Pancreas (tissue), 10 donors: ENCODE measurements at places on chromosomes 2 and 18.

DNA sequence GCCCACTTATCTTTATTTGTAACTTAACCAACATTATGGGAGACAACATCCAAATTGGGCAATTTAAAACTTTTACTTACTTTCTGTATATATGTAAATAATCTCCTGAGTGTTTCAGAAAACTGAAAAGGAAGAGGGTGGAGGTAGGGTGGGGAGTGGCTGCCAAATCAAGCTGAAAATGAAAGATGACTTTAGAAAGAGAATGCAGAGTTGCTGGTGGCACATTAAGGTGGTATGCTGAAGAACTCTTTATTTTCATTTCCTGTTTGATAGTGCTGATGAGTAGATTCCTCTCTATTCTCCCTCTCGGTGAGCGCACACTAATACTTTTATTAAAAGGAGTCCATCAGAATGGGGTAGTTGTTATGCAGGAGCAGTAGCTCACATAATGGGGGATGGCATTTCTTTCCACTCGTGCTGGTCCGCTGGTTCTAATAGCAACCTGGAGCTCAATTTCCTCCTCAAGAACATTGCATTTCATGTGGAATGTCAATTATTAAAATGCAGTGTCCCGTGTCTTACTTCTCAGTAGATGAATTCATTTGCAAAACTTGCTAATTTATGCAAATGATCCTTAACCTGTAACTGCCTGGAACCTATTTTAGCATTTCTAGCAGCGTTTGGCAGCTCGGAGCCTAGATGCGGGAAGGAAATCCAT, 466.9 kb upstream of the HNRNPA3 start:
- no peak for DNase-seq

- DNase-seq: no peak
Observed at GRCh38 chr18:59159986-59160385, 20.3 kb downstream of the SEC11C start.

DNA sequence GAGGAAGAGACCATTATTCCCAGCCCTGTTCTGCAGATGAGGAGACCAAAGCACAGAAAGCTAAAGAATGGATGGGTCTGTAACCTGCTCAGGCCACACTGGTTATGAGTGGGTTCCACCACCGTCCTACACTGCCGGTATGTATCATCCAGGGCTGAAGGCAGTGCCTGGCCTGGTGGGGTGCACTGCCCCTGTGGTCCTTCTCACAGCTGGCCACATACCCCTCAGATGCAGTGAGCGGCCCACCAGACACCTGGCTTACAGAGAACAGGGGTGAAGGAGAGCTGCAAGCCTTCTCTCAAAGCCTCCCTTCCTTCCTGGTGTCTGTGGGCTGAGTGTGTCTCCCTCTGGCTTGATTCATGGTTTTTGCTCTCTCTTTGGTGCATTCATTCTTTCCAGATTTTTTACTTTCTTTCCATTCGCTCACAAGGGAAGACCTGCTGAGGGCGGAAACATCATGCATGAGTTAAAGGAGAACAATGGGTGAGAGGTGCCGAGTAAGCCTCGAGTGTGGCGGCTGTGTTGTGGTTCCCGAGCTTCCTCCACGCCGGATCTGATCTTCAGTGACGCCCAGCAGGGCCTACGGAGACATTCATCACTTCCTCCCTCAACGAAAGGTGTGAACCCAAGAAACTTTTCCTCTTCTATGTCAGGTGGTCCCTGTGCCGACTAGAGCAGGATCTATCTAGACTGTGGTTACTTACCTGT, 62.1 kb upstream of the REL start:
- no peak for DNase-seq

DNA sequence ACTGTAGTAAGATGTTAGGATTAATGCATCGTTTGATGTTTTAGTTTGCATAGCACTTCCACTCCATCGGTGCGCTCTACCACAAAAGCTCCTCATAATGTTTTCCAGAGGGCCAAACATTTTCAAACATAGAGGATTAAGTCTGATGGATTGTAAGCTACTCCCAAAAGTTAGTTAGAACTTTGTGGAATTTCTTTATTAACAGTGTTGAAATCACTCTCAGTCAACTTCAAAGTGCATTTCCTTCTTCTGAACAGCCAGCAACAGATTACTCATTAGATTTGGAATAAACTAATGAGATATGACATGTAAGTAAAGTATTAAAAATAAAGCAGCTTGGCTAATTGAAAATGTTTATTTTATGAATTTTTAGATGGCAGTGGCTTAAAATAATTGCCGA, 30.1 kb upstream of the CTAGE1 start:
- no peak for DNase-seq

DNA sequence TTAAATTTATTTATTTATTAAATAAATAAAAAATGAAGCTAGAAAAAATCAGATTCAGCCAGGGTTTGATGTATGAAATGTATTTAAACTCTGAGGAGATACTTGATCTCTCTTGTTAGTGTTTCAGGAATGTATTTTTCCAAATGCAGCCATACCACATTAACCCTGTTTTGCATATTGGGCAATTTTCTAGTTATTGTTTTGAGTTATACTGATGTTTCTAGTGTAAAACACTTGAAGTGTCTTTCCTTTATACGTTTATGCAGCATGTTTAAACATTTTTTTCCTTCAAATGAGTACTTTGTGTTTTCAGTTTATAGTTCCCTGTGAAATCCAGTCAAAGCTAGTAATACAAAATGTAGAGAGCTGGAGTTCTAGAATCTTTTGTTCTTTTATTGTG, 69.9 kb downstream of the WDR7 start:
- no peak for DNase-seq

- no peak for DNase-seq
Observed at GRCh38 chr2:215754546-215754945, 258.8 kb downstream of the MREG start.

DNA sequence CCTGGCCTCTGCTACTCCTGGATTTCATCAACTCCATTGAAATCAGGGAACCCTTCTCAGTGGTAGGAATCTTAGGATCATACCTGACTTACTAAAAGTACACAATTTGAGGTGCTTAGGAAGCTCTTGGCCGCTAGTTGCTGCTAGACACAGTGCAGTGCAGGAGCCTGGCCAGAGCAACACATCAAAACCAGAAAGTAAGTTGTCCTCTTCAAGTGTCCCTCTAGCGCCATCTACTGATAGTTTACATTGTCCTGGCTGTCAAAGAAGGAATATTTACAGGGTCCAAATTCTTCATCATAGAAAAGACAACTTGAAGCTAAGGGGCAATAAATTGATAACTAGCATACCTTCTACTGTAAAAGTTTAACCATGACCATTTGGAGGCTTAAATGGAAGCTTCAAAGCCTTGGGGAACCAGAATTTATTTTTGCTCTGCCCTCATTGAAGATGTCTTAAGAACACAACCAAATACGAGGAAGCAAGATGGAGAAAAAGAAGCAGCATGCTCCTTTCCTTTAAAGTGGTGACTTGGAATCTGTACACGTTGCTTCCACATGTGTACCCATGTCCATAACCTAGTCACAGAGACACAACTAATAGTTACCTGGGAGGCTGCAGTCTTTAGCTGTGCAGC, 889.1 kb upstream of the GCFC2 start:
- DNase-seq: peak; percentile 51

DNA sequence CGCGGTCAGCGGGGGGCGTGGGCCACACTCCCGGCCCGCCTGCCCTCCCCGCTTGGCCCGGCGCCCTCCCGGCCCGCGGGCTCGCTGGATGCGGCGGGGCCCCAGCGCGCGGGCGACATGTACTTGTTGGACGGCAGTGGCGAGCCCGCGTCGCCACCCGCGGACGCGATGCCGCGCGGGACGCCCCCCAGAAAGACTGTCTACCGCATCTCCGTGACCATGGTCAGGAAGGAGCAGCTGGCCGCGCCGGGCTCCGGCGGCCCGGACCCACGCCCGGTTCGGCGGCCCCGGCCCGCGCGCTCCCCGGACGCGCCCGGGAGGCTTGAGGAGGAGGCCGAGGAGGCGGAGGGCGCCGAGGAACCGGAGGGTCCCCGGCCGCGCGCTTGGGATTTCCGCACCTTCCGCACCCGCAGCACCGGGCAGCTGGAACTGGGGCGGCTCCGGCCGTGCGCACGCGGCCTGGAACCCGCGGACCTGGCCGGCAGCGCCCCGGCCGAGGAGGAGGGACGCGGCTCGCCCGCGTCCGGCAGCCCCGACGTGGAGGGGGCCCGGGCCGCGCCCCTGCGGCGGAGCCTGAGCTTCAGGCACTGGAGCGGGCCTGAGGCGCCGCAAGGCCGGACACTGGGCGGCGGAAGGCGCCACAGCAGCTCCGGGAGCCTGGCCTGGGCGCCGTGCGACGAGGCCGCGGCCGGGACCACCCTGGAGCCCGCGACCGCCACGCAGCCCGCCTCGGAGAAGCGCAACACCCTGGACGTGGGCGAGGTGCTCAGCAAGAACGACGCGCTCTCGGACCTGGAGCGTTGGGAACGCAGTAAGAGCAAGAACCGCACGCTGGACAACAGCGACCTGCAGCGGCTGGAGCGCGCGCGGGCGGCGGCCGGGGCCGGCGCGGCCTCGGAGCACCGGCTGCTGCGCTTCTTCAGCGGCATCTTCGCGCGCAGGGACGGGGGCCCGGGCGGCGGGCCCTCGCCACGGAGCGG, 176.4 kb downstream of the AGAP1 start:
- no peak for DNase-seq

GRCh38 chr2:9310377-9310776, 103.8 kb downstream of the ASAP2 start:
- no peak for DNase-seq

DNA sequence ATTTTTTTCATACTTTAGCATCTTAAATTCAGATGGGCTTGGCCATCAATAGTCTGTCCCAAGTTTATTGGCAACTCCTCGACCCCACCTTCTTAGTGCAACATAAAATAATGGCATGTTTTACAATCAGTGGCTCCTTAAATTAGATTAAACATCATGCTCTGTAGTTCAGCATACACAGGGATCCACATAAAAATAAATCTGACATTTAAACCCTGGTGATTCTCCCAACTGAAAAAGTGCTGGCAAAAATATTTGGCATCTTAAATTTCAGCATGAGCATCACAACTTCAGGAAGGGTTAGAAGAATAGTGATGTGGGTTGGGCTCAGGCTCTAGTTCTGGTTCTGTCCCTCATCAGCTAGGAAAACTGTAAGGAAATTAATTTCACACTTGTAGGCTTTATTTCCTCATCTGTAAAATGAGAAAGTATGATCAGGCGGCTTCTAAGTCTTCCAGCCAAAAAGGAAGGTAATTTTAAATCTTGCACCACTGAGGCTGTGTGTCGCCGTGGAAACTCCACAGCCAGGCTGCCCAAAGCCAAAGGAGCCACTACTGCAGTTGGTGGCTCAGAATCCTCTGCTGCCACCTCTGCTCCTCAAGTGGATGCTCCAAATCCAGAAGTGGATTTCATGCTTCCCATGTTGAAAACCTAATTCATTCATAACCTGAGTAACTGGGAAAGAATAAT, 17.6 kb upstream of the EPG5 start:
- DNase-seq: no peak

GRCh38 chr2:3675687-3676086, 17.7 kb downstream of the ALLC start:
- no peak for DNase-seq

- DNase-seq: peak; percentile 3
Observed at GRCh38 chr2:71610671-71611070, 157.3 kb downstream of the DYSF start.

DNA sequence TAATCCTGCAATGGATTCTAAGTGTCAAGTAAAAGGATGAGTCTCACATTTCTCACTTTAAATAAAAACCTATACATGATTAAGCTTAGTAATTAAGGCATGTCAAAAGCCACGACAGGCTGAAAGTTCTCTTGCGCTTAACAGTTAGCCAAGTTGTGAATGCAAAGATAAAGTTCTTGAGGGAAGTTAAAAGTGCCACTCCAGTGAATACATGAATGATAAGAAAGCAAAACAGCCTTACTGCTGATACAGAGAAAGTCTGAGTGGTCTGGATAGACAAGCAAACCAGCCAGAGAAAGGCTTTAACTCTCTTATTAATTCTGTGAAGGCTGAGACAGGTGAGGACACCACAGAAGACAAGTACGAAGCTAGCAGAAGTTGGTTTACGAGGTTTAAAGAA, 12.7 kb downstream of the THOC1 start:
- no peak for DNase-seq

DNA sequence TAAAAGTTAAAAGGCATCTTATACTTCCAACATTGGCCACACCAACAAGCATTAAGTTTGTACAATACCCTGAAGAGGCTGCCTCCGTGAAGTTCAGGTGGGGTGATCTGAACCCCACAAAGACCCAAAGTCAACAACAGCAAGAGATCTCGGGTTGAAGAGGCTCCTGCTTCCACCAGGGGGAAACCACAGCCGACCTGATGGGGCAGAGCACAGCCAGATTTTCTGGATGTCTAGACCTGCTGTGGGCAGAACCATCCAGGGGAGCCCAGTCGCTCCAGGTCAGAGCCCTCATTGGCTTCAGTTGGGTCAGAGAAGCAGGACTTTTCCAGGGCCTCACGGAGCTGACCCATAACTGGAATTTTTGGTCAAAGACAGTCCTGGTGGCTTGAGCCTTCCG, 66.5 kb upstream of the ACKR3 start:
- no peak for DNase-seq

GRCh38 chr18:58970943-58971790, 106.5 kb downstream of the ZNF532 start:
- no peak for DNase-seq

- DNase-seq: no peak
Observed at GRCh38 chr2:10460366-10460796, 12.3 kb upstream of the ODC1 start.

GRCh38 chr18:41126541-41127235, 828.3 kb upstream of the PIK3C3 start:
- DNase-seq: no peak

DNA sequence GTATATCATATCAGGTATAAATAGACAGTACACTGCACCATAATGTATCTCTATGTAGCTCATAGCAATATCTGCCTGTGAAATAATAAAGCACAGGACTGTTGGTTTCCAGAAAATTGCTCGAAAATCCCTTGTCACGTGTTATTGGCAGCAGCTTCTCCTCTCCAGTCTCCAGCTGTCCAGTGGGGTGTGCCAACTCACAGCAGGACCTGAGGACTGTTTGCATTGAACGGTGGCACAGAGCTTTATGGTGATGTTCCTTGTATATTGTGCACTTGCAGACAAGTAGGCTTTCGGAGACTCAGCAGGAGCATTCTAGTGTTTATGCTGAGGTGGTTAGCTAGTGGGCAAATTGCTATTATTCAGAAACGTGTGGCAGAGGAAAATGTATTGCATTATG, 182.2 kb upstream of the ATP5MC3 start:
- DNase-seq: no peak

GRCh38 chr2:66024391-66024790, 410.5 kb upstream of the MEIS1 start:
- no peak for DNase-seq

DNA sequence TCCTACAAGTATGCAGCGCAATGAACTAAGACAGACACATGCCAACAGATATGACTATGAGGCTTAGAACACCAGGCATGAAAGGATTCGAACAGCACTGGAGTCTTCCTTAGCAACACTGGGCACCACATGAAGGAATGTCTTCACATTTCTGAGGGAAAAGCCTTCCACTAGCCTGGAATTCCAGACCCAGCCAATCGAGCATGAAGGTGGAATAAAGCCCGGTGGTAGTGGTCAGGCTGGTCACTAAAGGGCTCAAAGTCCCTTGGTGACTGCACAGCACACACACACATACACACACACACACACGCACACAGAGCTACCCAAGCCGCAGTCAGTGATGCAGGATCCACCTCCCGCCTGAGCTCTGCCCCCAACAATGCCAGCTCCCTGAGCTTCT, 19.7 kb upstream of the SFXN5 start:
- DNase-seq: no peak

- no peak for DNase-seq
Observed at GRCh38 chr2:62118160-62118559, 77.8 kb upstream of the B3GNT2 start.
